ENCODE measurements at places on chromosomes 16 and 17.

- DNase-seq = no peak
These were observed 415.5 kb upstream of the CDH11 start for GRCh38 chr16:65537336-65537735.

- no peak for DNase-seq
These were observed 10.7 kb upstream of the ATP2A3 start for GRCh38 chr17:3974980-3975379.

- DNase-seq = no peak
These were observed 46.7 kb upstream of the LHX1 start for GRCh38 chr17:36890398-36891168.

DNA sequence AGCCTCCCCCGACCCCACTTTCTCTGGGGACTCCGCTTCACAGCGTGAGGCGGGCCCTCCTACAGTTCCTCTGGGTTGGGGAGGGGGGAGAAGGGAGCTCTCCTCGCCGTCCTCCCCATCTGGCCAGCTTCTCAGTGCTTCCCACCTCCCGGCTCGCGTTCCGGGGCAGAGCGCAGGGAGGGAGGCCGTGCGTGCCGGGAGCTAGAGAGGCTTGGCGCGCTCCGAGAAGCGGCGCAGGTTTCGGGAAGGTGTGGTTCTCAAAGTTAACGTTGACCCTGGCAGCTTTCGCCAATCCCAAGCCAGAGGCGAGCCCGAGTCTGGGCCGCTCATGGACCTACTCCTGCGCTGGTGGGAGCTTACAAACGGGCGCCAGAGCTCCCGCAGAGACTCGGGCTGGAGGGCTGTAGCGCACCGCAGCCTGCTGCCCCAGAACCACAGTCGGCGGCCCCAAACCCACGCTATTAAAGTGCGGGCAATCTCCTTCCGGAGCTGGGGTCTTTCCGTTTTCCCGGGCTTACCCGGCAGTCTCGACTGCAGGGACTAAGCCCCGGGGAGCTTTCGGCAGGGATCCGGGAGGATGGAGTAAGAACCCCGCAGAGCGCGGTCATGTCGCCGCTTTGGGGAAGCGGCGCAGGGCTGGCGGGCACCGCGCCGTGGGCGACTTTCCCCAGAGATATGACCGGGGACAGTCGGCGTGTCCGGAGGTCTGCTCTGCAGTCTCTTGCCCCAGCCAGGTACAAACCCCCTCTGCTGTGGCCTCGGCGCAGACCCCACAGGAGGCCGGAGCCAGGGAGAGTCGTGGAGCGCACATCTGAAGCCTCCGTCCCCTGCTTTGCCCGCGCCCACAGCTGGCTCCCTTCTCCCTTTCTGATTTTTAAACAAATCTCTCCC is 787 bp downstream of the CDH11 start:
- DNase-seq = no peak

DNA sequence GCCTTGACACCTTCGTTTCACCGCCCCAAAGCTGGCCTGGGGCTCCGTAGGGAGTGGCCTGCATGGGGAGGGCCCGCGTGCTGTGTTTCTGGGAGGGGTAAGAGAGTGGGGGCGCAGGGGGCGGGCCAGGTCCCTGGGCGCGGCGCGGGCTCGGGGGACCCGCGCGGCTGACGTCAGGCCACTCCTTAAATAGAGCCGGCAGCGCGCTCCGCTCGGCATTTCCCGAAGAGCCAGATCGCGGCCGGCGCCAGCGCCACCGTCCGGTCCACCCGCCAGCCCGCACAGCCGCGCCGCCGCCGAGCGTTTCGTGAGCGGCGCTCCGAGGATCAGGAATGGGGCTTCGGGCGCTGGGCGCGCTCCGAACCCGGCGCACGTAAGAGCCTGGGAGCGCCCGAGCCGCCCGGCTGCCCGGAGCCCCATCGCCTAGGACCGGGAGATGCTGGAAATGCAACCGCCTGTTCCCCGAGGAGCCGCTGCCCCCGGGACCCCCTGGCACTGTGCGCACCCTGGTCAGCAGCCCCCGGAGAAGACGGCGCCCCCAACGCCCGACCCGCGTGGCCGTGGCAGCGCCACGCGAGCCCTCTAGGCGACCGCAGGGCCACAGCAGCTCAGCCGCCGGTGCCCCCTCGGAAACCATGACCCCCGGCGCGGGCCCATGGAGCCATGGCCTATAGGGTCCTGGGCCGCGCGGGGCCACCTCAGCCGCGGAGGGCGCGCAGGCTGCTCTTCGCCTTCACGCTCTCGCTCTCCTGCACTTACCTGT is at the start of gene HS3ST2:
HS3ST2 (plus strand) TSS at position 215 of the 763 bp plus-strand sequence; CDS start at position 664, 449 bp downstream.
- DNase-seq = peak; percentile 6

DNA sequence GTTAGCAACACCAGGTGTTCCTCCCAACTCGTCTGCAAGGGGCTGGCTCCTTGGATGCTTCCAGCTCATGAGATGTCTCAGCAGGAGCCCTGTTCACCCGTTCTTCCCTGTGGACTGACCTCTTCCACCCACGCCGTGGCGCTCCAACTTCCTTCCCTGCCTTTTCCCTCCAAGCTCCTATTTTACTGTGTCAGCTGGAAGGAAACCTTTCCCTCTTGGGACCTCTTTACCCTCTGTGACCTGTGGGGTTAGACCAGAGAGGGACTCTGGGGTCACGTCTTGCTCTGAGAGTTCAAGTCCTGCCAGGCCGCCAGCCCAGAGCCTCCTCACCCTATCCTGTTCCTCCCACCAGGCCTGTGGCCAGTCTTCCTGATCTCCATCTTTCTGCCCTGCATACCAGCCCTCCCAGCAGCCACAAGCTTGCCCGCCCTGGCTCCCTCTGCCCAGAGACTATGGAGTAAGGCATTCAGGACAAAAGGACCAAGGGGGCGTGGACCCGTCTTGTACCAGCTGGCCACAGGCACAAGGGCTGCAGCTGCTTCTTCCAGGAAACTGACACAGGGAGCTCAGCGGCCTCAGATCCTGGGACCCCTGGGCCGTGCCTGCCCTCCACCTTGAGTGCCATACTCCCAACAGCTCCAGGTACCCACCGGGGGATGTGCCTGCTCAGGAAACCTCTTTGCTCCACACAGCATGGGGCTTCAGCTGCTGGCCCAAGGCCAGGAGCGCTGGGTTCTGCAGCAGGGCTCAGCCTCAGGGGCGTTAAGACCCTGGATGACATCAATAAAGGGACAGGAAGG is 3.0 kb downstream of the PAQR4 start:
- DNase-seq = no peak

- peak; percentile 47 for DNase-seq
These were observed 735 bp downstream of the ZNF652 start for GRCh38 chr17:49361129-49361901.

DNA sequence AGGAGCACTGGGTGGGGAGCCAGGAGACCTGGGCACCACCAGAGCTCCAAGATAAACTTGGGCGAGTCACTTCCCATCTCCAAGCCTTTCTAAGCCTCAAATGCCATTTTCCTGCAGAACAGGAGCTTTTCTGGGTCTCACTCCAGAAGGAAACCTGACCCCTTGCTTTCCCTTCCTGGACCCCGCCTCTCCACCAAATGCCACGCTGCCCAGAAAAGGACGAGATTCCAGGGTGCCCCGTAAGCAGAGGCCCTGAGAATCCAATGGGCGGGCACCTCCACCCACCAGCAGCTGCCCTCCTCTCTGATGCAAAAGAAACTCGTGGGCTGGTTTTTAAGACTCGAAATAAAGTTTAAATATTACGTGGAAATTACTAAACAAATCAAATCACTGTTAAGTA is 31.3 kb downstream of the ZNF423 start:
- no peak for DNase-seq

DNA sequence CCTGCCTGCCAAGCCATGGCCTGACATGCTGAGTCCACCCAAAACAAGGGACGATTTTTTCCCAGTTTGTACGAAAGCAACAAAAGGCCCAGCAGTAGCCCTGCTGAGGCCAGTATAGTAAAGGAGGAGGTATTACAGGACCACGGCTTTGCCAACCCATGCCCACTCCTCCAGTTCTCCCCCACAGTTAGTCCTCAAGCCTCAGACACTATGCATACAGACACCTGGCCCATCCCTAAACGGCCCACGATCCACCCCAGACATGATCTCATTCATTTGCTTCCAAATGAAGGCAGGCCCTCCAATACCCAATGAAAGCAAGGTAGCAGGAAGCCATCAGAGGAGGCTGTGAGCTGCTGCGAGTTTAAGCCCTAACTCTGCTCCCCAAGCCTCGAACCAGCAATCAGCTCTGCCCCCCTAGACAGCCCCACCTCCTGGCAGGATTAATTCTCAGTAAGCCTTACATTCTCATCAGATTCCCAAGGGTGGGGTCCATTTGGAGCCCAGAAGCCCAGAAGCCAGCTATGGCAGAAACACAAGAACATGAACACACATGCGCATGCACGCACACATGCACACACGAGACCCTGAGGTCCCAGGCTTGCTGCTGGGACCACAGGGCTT is 4.9 kb downstream of the HDAC5 start:
- no peak for DNase-seq

DNA sequence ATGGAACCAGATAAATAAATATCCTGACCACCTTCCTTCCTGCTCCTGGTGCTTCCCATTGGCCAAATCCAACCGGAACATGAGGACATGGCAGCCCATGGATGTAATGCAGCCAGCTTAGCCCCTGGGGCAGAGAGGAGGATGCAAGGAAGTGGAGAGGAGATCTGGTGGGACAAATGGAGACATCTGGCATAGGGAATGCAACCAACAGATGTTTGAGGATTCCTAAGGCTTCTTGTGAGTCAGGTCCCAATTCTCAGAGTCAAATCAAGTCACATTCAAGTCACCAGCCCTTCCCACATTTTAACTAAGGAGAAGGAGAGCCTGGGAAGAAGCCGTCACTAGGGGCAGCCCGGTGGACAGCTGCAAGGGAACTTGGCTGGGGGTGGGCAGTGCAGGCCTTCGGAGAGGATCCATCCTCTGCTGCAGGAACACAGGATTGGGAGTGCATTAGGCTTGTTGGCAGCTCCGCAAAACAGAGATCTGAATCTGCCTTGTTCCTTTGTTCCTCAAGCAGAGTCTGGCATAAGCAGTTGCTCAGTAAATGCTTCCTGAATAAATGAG is 62.8 kb upstream of the HS3ST2 start:
- DNase-seq = no peak

GRCh38 chr16:1279945-1280589 is 24.2 kb downstream of the TPSD1 start:
- no peak for DNase-seq

DNA sequence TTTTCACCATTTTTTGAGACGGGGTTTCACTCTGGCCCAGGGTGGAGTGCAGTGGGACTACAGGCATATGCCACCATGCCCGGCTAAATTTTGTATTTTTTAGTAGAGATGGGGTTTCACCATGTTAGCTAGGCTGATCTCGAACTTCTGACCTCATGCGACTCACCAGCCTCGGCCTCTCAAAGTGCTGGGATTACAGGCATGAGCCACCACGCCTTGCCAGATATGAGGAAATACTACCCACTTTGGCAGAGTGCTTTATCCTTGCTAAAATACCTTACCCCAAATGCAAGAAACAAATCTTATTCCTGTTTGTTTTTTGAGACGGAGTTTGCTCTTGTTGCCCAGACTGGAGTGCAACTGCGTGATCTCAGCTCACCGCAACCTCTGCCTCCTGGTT is 62.9 kb upstream of the MGAT5B start:
- no peak for DNase-seq

DNA sequence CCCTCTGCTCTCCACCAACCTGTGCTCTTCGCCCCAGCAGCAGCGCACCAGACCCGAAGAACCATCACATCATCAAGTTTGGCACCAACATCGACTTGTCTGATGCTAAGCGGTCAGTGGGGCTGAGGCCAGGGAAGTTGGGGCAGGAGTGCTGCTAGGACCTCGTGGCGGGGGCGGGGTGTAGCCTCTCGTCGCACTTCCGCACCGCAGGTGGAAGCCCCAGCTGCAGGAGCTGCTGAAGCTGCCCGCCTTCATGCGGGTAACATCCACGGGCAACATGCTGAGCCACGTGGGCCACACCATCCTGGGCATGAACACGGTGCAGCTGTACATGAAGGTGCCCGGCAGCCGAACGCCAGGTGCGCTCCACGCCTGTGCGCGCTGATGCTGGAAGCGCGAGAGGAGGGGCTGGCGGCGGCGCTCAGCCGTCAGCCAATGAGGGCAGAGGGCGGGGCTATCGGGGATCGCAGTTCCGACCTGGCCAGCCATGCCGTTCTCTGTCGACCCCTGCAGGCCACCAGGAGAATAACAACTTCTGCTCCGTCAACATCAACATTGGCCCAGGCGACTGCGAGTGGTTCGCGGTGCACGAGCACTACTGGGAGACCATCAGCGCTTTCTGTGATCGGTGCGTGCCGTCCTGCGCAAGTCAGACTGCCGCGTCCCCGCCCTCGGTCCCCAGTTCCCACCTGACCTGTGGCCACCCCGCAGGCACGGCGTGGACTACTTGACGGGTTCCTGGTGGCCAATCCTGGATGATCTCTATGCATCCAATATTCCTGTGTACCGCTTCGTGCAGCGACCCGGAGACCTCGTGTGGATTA is 3.2 kb upstream of the TMEM88 start:
- peak; percentile 93 for DNase-seq

DNA sequence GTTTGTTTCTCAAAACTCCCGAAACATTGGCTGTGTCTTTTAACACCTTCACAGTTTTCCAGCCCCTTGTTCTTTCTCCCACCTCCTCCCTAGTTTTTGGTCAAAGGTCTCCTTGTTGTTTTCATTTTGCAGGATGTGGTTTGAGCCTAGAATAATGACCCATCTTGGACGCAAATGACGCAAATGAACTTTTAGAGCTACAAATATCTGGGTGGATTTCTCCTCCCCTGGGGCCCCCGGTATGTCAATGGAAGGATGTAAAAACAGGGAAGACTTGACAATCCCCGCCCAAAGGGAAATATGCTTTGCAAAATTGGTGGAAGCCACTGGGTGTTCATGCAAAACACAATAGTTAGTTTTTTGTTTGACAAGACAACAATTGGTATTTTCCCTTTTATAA is 236.0 kb upstream of the IRX3 start:
- no peak for DNase-seq

DNA sequence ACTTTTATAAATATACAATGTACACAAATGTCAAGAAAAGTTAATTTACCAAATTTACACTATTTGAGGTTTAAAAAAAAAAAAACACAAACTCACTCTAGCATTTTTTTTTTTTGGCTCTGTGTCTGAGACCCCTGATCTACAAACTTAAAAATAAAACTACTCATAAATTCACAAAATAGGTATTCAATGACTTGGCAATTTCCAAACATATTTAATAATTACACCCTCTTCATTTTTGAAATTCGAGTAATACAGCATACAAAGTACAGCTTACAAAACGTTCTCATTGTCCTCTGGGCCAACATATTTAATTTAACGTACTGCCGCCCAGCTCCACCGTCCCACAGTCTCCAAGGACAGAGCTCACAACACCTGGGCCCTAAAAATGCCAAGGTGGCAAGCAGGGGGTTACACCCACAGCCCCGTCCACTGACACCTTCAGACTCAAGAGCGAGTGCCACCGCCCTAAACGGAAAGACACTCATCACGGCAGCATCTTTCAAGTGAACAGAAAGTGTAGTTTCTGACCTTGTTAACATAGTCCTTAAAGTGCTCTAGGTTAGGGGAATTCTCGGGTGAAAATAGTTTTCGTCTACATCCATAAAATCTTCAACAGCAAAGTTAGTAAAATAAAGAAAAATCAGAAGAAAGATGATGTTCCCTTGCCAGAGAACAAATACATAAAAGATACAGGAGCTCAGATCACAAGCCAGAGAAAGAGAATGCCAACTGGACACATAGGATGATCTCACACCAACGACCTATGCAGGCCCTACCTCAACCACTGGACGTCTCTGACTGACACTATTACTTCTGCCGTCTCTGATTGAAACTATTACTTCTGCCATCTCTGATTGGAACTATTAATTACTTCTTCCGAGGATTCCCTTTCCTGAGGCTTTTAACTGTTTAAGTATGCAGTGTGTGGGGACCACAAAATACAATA is 4.2 kb downstream of the ADCY9 start:
- DNase-seq = no peak

- DNase-seq = no peak
These were observed 335.9 kb upstream of the TNRC6C start for GRCh38 chr17:77622647-77623046.

All from activated T-cell treated with anti-CD3 and anti-CD28 coated beads for 48 hours (primary cell).